Osteoblast (primary cell): ENCODE measurements at places on chromosomes 16 and 17. TPM values are rescaled to one million over a fixed set of nuclear protein-coding genes. Genes with fewer than 3 reads are reported as not detected.

Gene NOTUM
- 0.72 TPM in 1 of 2 replicates, not detected in the other for total RNA-seq

DNA sequence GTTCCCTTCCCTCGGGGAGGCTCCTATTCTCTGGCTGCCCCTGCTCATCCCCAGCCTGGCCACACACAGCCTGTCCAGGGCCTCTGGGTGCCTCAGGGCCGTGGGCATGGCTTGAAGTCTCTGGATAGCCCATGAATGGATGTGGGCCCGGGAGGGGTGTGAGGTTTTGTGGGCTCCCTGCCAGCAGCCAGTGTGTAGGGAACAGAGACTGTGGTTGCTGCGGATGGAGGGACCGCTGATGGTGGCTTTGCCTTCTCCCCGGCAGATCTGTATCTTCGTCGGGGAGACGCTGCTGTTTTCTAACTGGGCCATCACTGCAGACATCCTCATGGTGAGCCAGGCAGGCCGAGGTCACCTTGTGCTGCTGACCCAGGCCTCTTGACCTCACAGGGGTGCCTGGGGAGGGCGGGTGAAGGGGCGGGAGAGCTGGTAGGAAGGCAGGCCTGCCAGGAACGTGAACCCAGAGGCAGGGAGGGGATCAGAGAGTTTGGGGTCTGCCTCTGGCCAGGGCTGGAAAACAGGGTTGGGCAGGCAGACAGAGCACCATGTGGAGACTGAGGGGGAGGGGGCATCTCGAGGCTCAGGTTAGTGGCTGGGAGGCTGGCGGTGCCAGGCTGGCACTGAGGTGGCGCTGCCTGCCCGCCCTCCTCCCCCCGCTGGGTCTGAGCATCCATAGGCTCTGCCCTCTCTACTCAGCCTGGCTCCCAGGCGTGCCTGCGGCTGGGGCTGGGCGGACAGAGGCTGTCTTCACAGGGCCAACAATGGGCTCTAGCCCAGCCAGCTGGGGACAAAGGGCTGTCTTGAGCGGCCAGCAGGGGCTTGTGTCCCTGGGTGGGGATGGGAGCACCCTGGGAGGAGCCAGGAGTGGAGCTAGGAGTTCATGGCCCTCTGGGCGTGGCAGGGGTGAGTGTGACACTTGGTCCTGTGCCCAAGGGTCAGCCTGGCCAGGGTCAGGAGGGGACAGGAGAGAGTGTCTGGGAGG, 21.4 kb downstream of the MYBBP1A start:
- DNase-seq, result no peak
- H3K27me3 ChIP-seq, result no peaks in the 10 kb centered on the region
- H3K27ac ChIP-seq, result no peak overlapping the region
- no peak overlapping the region for H3K4me3 ChIP-seq
- no peaks in the 10 kb centered on the region for H3K4me1 ChIP-seq

DNA sequence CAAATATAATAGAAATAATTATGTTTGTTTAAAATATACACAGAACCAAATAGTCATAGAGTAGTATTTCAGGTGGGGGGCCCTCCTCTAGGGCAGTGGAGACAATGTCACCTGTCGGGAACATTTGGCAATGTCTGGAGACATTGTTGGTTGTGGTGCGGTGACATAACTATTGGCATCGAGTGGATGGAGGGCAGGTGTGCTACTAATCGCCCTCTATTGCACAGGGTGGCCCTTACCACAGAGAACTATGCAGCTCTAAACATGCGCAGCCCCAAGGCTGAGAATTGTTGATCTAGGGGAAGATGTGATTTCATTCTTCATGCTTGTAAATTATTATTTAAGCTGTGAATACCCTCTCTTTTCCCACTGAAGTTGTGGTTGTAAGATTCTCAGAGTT, 594.0 kb downstream of the WWOX start:
- no peaks in the 10 kb centered on the region for H3K27me3 ChIP-seq
- H3K36me3 ChIP-seq, result no peaks in the 10 kb centered on the region
- no peak overlapping the region for H3K27ac ChIP-seq
- no peak for DNase-seq

DNA sequence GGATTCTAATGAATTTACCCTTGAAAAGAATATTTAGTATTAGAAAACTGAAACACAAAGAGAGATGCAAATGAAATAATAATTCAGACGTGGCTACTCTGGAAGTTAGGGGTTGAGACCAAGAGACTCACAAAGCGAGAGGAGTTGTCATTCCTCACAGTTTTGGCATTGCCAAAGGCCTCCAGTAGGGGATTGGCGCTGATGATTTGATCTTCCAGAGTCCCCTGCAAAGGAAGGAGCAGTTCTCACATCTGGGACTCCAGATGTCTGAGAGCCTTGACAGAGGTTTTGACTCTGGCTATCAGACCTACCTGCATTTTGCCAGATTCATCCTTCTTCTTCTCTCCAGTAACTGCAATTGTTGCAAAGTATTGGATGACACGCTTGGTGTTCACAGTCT, 6.6 kb downstream of the MYH8 start:
- H3K36me3 ChIP-seq, result no peaks in the 10 kb centered on the region
- no peak overlapping the region for H3K4me3 ChIP-seq

- H3K36me3 ChIP-seq, result no peaks in the 10 kb centered on the region
- no peak for DNase-seq
- no peaks in the 10 kb centered on the region for H3K27me3 ChIP-seq
- H3K4me3 ChIP-seq, result no peak overlapping the region
- H3K4me1 ChIP-seq, result peaks cover 41% of the 10 kb centered on the region
- no peak overlapping the region for H3K27ac ChIP-seq
These were observed 8.7 kb upstream of the FZD2 start for GRCh38 chr17:44548376-44549230.

DNA sequence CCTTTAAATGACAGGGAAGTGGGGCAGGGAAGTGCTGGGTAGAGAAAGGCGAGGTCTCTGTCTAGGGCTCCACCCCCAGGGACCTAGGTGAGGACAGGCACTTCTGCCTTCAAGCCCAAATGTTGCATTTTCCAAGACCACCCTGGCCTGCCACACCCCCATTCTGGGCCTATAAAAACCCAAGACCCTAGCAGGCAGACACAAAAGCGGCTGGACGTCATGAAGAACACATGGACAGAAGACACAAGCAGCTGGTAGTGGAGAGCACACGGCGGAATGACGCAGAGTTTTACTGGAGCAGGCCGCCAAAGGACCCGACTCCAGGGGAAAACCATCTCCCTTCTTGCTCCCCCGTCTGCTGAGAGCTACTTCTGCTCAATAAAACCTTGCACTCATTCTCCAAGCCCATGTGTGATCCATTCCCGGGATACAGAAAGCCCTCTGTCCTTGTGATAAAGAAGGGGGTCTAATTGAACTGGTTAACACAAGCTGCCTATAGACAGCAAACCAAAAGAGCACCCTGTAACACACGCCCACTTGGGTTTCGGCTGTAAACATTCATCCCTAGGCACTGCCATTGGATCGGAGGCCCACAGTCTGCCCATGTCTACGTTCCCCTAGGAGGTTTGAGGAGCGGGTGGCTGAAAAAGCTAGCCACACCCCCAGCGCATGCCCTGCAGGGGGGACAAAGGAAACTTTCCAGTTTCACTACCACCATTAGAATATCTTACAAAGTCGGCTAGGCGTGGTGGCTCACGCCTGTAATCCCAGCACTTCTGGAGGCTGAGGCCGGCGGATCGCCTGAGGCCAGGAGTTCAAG, 622.2 kb upstream of the SALL1 start:
- no peaks in the 10 kb centered on the region for H3K4me1 ChIP-seq
- no peak overlapping the region for H3K27ac ChIP-seq
- H3K36me3 ChIP-seq, result no peaks in the 10 kb centered on the region
- H3K4me3 ChIP-seq, result no peak overlapping the region
